DND-41 (cell line): ENCODE measurements at places on chromosomes 3 and 15.

- no peak for DNase-seq
These were observed 1.6 kb upstream of the SEMA3B start for GRCh38 chr3:50267280-50267913.

DNA sequence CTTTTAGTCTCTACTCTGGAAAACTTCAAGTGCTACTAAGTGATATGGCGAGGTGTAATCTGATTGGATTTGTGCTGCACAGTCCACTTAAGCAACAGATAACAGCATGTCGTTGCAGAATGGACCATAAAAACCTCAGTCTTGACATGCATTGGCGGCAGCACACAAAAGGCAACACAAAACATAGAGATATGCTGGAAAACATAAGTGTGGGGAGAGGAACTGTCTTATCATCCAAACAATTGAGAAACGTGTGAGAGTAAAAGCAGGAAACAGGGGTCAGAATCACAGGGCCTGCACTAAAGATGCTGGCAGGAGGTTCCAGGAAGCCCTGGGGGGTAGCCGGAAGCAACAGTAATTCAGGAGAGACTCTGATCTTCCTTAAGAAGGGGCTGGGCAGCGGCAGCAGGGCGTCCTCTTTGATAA lies 82.1 kb downstream of the CGNL1 start:
- DNase-seq: no peak

- no peak for DNase-seq
These were observed 46.7 kb downstream of the UBE3A start for GRCh38 chr15:25391971-25392721.

DNA sequence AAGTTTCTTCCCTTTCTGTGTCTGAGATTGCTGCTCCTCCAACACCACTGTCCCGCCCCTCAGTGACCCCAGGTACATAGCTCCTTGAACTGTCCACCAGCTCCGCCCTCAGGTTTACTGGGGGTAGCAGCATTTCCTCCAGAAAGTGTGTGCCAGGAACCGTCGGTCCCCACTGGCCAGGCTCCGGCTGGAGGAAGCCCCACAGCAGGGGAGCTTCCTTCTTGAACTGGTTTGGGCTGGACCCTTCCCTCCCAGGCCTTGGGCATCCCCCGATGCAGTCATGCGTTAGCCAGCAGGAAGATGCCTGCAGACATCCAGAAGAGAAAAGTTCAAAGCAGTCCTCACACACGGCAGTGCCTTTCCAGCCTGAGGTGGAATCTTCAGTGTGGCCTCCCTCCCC lies 19.7 kb downstream of the PAK6 start:
- no peak for DNase-seq

DNA sequence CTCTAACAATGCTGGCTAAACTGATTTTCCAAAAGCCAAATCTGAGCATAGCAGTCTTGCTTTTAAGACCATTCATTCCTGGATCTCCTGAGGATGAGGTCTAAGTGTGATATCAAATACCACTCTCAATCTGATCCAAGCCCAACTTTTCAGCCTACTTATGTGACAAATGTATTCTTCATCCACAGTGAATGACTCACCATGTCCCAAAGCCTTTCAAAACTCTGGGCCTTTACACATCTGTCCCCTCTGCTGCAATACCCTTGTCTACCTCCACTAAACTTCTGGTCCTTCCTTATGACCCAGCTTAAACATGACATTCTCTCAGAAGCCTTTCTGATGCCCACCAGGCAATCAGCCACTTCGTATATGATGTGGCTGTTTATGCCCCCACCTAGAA lies 4.6 kb downstream of the ANAPC13 start:
- no peak for DNase-seq

DNA sequence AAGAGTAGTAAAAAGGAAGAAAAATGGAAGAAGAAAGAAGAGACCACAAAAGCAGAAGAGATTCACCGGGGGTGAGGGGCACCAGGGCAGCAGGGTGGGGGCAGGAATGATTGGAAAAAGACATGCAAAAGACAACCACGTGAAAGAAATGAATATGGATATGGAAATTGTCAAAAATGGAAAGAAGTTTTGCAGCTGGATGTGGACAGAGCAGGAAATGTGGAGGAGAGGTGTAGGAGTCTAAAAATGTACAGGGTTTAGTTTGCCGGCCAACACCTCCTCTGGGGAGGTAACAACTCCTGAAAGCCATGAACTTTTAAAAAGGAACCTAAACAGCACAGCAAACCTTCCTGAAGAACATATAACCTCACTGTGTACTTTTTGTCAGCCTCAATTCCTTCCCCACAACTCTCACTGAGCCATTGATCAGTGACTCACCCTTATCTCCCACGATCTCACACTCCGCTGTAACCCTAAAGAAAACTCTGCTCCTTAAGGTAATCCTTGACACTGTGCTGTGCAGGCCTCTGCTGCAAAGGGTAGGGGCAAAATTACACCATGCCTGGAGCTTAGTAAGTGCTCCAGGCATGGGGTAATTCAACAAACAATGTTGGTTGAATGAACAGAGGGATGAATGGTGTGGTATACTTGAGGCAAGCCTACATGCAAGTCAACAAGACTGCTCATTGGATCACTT lies 100.2 kb upstream of the BOC start:
- peak; percentile 29 for DNase-seq

GRCh38 chr15:61829514-61829889 lies 230.7 kb downstream of the VPS13C start:
- no peak for DNase-seq

- DNase-seq: no peak
These were observed 4.1 kb upstream of the HDAC11 start for GRCh38 chr3:13475871-13476590.

- peak; percentile 49 for DNase-seq
These were observed 728 bp downstream of the CRTC3 start for GRCh38 chr15:90530250-90531051.

DNA sequence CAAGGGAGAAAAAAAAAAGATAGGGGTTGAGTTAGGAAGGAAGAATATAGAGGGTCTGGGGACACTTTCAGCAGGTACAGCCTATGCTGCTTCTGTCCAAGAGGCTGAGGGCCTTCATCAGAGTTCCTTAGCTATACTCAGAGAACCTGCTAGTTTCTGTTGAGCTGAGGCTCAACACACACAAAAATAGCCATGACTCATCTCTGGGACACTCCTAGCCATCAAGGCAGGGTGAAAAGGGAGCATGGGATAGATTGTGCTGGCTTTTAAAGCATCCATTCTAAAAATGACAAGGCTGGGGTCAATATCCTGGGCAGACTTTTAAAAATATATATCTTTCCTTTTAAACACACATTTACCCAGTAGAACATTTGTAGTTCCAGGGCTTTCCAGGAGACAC lies 2.8 kb upstream of the RTP2 start:
- no peak for DNase-seq

DNA sequence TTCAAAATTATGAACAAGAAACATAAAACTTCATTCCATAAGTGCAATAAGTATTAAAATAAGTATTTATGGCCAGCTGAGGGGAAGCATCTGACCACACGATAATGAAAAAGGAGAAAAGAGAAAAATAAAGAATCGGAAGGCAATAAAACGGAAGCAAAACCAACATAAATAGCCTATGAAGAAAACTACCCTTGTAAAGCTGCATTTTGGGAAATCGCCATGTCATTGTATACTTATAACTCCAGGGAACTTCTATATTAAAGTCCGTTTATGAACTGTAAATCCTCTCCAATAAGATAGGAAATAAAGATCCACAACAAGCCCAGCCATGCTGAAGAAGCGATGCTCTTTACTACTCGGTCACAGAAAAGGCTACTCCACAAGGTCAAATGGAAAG lies 47.7 kb downstream of the MORC1 start:
- DNase-seq: no peak

GRCh38 chr3:196706731-196707130 lies 5.3 kb downstream of the CEP19 start:
- no peak for DNase-seq

GRCh38 chr15:42911058-42911592 lies 9.5 kb downstream of the TTBK2 start:
- no peak for DNase-seq

GRCh38 chr15:81544385-81544784 lies 170.4 kb upstream of the TMC3 start:
- no peak for DNase-seq

- no peak for DNase-seq
These were observed 20.2 kb upstream of the IMPG2 start for GRCh38 chr3:101340591-101340990.

GRCh38 chr3:173614522-173614921 lies 217.0 kb downstream of the NLGN1 start:
- DNase-seq: no peak

DNA sequence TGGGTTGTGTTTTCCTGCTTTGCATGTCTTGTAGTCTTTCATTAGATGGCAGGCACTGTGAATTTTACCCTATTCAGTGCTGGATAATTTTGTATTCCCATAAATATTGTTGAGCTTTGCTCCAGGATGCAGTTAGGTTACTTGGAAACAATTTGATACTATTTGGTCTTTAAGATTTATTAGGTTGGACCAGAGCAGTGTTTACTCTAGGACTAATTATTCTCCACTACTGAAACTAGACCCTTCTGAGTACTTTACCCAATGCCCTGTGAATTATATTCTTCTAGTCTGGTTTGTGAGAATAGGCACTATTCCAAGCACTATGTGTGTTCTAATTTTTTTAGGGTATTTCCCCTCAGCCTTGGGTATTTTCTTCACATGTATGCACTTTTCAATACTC lies 37.8 kb upstream of the TASOR start:
- no peak for DNase-seq

DNA sequence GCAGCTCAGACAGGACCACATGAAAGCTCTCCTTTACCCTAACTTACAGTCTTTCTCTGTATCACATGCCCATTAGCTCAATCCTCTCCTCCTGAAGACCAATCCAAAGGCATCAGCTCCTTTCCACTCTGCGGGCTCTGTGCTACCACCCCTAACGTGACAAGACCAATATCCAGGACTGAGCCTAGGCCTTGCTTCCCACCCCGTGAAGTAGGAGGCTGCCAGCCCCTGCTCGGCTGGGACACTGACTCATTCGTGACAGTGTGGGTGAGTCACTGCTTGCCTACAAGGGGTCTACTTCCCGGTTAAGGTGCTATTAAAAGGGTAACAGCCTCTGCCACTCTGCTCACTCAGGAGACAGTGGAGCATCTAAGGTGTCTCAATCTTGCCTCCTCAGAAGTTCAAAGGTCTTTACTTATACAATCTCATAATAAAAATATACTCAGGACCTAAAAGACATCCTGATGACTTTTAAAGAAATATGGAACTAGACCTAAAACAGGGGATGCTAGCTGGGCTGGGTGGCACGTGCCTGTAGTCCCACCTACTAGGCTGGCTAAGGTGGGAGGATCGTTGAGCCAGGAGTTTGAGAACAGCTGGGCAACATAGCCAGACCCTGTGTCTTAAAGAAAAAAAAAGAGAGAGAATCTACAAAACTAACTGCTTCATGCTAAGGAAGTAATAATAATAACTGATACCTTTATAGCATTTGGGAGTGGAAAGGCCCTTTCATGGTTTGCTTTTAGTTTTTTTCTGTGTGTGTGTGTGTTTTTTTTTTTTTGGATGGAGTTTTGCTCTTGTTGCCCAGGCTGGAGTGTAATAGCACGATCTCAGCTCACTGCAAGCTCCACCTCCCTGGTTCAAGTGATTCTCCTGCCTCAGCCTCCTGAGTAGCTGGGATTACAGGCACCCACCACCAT lies 55.0 kb downstream of the TMEM44 start:
- DNase-seq: no peak

- DNase-seq: no peak
These were observed 28.0 kb downstream of the RAD51 start for GRCh38 chr15:40722934-40723333.

DNA sequence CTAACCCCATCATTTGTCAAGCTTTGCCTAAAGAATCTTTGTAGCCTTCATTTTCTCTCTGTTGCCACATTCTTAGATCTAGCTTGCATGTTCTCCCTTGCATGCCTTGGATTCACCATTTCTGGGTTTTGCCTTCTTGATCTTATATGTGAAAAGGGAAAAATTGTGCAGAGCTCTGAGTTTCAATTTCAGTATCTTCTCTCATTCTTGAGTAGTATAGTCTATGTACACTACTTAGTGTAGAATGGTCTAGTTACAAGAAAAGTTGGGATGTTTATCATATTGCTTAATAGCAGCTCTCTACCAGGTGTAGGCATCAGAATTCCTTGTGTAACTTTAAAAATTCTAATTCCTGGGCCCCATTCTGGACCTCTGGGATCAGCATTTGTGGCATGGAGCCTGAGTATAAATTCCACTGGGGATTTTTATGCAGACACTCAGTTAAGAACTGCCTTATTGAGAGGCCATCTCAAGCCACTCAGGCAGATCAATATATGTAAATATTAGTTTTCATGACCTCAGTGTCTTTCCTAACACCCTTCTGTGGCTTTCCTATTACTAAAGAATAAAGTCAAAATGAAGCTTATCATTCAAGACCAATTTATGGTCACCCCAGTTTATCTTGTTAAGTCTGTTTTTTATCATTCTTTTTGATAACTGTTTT lies 23.4 kb downstream of the GTF2E1 start:
- no peak for DNase-seq

GRCh38 chr3:12981306-12982275 lies 91.6 kb downstream of the IQSEC1 start:
- DNase-seq: peak; percentile 39

- no peak for DNase-seq
These were observed 9.5 kb downstream of the HMG20A start for GRCh38 chr15:77430213-77430612.

DNA sequence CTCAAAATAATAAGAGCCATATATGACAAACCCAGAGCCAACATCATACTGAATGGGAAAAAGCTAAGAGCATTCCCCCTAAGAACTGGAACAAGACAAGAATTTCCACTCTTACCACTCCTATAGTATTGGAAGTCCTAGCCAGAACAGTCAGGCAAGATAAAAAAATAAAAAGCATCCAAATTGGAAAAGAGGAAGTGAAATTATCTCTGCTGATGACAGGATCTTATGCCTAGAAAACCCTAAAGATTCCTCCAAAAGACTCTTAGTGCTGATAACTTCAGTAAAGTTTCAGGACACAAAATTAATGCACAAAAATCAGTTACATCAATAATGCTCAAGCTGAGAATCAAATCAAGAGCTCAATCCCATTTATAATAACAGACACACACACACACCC lies 45.9 kb upstream of the SLC2A2 start:
- DNase-seq: no peak

- DNase-seq: no peak
These were observed 6.1 kb upstream of the RPP14 start for GRCh38 chr3:58299839-58300516.

DNA sequence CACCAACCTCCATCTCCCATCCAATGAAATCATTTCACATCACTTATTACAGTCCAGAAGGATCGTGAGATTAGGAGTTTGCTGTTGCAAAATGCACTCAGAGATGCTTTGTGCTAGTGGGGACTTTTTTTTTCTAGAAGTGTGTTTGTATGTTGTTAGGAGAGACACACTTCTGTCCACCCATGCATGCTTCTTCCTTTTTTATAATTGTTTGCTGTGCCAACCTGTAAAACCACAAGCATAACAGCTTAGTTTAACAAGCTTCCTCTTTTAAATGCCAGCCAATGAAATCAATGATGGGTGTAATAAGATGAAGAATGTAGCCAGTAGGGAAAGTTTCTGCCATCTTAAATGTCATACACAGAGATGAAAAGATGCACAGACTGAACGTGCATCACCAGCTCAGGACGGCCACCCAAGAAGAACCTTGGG lies 305.6 kb upstream of the STT3B start:
- peak; percentile 56 for DNase-seq
